Stimulated activated CD8-positive, alpha-beta memory T cell treated with anti-CD3 and anti-CD28 coated beads, Interleukin-7, amount 100 ng/mL, for 48 hours (primary cell): ENCODE measurements at places on chromosomes 4 and X.
A peak's percentile ranks its signal among the peaks of the same experiment; 100 is the strongest.

GRCh38 chr4:113884655-113885054 is 94.8 kb downstream of the ARSJ start:
- DNase-seq: no peak

GRCh38 chrX:155632431-155633100 is 19.8 kb upstream of the TMLHE start:
- no peak for DNase-seq

DNA sequence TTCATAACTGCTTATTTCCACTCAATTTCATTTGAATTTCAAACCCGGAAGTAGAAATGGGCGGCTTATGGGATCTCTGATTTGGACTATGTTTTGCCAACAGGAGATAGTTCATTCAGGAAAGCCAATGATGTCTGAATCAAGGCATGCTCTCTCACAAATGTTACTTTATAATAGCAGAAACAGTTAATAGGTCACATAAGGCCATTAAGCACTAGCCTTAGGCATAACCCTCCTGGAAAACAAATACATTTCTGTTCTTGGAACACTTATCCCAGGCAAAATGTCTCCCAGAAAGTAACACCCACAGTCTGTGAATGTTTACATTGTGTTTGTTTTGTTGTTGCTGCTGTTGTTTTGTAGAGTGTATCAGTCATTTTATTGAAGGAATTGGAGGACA is 1347.2 kb upstream of the PCDH7 start:
- no peak for DNase-seq

DNA sequence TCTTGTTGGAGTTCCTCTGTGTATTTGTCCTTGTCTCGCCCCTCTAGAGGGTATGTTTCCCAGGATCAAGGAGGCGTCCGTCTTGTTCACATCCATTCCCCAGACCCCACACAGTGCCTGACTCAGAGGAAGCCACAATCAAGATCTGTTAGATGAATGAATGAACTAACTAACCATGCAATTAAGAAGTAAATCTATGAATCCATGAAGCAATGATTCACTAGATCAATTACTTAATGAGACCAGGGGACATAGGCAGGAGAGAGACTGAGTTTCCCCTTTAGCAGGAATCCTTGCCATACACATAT is 11.9 kb downstream of the BLOC1S4 start:
- no peak for DNase-seq

- DNase-seq: no peak
Measured at GRCh38 chr4:37758226-37758625, 68.3 kb upstream of the PGM2 start.

DNA sequence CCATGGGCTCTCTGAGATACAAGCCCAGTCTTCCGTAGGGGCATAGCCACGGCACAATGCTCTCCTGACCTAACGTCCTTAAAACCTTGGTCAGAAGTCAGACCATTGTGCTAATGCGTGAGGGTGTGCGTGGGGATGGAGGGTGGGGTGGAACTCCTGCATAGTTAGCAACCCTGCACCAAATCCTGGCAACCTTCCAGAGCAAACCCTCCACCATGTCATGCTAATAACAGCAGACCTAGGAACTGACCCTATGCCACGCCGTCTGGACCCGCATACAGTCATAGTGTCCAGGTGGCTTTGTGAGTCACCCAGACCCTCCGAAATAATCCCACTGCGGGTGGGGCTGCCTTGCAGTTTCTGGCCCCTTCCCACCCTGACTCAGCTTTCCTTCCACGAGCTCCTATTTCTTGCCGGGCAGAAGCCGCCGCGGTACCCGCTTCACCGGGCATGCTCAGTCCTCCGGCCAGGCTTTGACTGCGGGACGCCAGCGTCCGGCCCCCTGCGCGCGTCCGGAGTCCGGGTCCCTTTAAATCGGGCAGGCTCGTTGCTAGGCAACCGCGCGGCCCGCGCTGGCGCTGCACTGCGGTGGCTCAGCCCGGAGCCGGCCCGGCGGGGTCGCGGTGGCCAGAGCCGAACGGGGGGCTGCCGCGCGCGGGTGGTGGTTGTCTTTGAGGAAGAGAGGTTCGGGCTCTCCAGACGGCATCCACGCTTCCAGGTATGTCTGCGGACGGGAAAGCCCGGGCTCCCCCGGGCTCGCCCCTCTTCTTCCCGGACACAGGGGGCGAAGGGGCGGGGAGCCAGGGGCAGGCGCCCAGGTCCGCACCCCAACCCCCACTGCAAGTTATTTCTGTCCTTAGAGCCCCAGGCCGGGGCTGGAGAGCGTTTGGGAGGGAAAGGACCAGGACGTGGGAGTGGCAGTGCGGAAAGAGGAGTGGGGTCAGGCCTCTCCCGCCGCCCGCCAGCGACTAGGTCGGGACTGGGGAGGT is at the start of gene CCDC160:
Gene CCDC160, plus strand, starts transcription at position 557 of the 989 bp plus-strand sequence. CDS start 7,619 bp downstream, outside the sequence.
- DNase-seq: no peak

DNA sequence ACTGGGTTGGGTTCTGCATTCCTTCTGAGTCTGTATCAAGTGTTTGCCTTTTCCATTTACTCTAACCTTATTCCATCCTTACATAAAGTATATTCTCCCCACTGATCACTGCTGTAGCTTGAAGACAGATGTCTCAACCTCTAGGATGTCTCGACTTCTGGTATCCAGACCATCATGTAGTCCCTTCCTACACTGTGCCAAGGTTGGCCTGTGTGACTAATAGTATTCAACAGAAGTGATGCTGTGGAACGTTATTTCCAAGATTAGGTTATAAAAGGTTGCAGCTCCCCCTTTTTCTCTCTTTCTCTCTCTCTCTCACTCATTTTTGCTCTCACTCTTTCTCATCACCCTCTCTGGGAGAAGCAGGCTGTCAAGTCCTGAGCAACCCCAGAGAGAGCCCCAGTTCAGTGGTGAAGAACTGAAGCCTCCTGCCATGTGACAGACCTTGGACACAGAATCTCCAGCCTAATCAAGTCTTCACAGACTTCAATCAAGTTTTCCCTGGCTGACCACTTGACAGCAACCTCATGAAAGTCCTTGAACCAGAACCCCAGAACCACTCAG is 75.4 kb downstream of the PRDM5 start:
- DNase-seq: no peak

GRCh38 chr4:5895287-5895686 is 2.4 kb upstream of the CRMP1 start:
- no peak for DNase-seq

DNA sequence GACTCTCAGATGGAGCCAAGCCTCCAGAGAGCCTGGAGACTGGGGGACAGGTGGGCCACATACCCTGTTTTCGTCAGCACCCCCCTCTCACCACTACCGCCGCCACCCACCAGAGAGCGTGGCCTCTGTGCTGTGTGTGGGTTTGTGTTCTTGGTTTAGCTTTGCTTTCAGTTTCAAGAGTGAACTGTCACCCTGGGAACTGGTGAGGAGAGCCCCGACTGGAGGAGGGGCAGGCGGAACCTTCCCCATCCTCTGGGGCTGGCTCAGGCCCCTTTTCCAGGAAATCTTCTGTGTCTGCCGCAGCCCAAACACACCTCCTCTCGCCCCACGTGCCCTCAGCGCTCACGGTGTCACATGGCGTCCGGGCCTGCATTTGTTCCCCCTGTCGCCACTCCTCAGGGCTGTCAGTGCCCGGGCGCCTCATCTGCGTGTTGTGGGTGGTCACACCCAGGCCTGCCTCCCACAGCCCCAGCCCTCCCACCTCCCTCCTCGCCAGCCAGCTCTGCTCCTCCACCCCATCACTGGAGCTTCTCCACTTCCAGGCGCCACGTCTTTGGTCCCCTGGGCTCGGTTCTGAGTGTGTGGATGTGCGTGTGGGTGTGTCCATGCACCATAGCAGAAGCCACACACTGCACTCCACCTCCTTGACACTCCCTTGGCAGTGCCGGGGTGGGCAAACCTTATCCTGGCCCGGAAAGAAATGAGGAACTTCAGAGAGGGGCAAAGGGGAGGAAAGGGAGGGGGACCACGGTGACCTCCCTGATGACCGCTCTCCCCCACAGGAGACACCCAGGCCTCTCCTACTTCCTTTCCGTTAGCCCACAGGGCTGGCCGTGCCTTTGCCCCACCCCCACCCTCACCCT is 27.8 kb downstream of the ELF4 start:
- DNase-seq: peak; percentile 66

GRCh38 chr4:31187979-31188378 is 467.8 kb downstream of the PCDH7 start:
- DNase-seq: no peak

GRCh38 chr4:142373610-142374009 is 472.5 kb downstream of the INPP4B start:
- no peak for DNase-seq

- no peak for DNase-seq
Measured at GRCh38 chr4:54384563-54384962, 155.5 kb downstream of the PDGFRA start.

DNA sequence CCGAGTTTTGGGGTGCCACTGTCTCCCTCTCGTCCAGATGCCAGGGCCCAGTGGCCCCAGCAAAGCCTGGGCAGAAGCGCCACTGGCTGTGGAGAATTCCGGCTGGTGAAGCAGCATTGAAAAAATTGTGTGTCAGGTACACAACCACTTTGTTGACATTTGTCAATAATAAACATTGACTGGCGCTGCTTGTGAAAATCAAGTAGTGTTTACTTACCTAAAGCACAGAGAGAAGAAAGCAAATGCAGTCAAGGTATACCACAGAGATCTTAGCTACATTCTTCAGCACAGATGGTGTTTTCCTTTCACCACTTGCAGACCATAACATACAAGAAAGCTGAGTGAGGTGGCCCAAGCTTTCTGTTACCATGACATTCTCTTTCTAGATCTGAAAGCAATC is 14.5 kb upstream of the SLC7A11 start:
- no peak for DNase-seq

DNA sequence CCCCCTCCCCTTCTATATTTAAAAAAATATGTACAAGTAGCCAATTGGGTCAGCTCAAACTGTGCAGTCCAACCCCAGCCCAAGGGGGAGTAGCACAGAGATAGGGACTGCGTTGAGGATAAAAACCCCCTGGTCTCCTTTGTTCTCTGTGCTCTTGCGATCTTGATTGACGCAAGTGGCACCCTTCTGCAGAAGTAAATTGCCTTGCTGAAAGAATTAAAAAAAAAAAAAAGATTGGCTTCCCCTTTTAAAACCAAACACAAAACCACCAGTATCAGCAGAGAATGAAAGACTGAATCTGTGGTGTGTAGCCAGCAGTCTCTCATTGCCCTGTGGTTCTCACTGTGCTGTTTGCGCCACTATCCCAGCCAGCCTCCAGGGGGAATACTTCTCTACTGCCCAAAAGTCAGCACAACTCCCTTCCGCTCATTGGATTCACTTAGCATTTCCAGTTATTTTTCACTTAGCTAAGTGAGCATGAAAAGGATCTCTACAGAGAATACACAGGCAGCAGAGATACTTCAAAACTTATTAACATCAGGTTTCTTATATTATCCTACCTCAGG is 29.7 kb downstream of the MANBA start:
- no peak for DNase-seq

DNA sequence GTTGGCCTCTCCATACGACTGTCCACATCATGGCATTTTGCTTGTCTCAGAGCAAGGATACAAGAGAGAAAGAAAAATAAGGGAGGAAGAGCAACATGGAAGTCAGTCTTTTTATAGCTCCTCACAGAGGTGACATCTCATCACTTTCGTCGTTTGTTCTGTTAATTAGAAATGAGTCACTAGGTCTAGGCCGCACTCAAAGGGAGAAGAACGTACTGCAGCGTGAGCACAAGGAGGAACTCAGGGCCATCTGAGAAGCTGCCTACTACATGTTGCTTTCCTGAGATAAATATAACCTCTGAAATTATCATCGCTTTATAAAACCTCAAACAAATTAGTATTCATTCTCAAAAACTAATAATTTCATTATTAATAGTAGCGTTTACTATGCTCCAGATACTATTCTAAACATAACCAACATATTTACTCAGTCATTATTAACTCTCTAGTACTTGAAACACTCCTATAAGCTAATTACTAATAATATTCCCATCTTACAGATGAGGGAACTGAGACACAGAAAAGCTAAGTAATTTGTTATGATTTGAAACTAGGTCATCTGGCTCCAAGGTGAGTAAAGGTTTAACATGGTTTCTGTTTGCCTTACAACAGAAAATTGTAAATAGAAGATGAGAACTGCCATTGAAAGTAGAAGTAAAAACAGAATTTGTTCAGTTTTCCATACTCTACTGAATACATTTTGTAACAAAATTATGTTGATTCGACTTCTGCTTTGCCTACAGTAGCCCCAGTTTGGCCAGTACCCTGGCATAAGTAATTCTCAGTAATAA is 213.2 kb upstream of the UGT8 start:
- no peak for DNase-seq
